Activated CD8-positive, alpha-beta memory T cell treated with anti-CD3 and anti-CD28 coated beads, Interleukin-2, amount 50 U/mL, for 4 hours (primary cell): ENCODE measurements at places on chromosomes 13 and 19.
A peak's percentile ranks its signal among the peaks of the same experiment; 100 is the strongest.

DNA sequence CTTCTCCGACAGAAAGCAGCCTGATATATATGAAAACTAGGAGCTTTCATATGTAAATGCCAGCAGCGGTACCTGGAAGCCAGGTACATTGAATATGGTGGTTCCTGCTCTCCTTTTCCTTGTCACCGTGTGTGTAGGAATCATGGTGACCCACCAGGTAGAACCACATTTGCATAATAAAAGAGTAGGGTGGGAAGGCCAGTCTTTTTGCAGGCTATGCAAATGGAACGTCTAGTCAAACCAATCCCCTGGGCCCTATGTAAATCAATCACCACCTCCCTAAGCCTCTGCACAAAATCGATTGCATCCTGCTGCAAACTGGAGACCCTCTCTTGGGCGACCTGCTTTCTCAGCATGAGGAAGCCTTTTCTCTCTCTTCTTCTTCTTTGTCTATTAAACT, 22.2 kb upstream of the ZNF181 start:
- DNase-seq = no peak

- no peak for DNase-seq
These were observed 3.6 kb downstream of the PGLYRP1 start for GRCh38 chr19:46019270-46019669.

DNA sequence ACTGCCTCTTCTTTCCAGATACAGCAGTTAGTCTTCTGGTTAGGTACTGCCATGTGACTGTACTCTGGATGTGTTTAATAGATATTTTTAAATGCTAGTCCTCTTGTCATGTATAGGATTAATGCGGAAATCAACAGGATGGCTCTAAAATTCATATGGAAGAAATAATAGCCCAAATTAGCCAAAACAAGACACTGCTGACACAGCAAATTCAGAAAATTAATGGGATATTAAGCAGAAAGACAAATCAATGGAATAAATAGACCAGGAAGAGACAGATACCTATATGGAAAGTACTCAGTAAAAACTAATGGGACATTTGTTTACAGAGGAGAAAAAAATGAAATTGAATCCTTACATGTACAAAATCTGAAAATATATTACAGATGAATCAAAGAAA, 679.3 kb upstream of the PCDH20 start:
- DNase-seq = no peak

DNA sequence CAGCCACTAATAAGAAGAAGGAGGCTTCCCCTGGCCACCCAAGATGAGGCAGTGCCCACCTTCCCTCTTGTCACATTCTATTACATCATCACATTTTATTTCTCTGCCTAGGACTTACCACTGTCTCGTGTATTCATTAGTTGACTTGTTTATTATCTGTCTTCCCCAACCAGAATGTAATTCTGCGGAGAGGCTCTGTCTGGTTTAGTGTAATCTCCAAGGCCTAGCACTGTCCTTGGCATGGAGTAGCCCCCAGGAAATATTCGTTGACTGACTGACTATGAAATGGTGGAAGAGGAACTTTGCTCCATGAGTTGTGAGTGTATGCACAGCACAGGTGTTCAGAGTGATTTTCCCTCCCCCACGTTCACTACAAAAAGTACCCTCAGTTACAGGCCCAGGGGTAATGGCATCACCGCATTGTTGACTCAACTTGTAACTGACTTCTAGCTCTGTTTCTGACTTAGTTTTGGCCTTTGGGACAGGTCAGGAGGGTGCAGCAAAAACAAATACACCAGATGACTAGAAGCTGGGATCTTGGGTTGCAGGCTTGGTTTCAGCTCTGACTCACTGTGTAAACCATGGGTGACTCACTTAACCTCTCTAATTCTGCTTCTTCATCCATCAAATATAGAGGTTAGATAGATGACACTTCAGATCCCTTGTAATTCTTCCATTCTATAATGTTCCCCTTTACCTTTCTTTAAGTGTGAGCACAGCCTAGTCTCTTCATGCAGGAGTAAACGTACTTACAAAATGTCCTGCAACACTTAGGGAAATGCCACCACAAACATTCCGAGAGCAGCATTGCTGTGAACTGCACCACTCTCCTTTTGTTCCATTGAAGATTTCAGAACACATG, 229.7 kb downstream of the KCNRG start:
- DNase-seq = peak; percentile 32

DNA sequence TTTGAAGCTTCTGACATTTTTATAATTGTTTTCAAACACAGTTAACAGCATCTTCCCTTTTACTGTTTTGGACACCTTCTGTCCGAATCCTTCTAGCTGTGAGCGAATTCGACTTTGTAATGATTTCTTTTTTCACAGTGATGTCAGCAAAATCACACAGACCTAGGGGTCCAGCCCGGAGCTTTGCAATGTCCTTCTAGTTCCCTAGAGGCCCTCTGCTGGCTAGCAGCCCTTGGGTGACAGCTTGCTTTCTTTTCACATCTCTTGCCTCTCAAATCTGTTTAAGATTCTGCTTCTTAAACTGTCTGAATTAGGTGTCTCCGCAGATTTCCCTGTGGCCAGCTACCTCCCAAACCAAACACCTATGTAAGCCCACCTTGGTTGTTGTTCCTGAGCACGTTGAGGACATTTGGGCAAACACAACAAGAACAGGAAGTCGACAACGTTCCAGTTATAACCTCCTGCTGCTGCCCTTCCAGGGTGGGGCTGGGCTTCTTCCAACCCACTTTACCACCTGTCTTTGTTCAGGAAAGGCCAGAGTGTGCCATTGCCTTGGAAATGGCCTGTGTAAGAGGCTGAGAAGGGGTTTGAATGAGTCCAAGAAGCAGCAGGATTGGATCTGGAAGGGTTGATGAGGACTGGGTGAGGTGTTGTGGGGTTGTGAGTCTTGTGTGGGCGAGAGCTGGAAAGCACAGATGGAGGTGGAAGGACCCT, 123.1 kb downstream of the ATP8A2 start:
- no peak for DNase-seq

GRCh38 chr13:39530916-39531315, 72.1 kb downstream of the LHFPL6 start:
- no peak for DNase-seq

DNA sequence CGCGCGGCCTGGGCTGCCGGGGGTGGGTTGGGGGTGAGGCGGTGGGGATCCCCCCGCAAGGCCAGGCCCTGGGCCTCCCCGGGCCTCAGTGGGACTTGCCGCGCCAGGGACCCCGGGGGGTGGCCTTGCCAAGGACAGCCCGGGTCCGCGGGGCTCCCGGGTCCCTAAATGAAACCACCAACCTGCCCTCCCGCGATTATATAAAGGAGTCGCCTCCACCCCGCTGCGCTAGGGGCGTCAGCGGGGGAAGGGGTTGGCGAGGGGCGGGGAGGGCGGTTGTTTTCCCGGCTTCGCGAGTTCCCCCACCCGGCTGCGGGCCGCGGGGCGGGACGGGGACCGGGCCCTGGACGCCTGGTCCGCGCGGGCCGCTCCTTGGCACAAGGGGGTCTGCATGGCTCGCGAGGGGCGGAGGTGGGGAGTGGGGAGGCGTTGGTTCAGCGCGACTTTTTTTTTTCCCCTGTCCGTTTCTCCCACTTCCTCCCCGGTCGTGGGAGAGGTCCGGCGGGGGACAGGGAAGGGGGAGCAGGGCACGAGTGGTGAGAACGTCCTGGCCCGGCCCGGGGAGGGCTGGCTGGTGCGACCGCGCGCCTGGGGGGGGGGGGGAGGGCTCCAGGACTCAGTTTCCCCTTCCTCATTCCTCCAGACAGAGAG, 822 bp upstream of the ZBTB7A start:
- no peak for DNase-seq

DNA sequence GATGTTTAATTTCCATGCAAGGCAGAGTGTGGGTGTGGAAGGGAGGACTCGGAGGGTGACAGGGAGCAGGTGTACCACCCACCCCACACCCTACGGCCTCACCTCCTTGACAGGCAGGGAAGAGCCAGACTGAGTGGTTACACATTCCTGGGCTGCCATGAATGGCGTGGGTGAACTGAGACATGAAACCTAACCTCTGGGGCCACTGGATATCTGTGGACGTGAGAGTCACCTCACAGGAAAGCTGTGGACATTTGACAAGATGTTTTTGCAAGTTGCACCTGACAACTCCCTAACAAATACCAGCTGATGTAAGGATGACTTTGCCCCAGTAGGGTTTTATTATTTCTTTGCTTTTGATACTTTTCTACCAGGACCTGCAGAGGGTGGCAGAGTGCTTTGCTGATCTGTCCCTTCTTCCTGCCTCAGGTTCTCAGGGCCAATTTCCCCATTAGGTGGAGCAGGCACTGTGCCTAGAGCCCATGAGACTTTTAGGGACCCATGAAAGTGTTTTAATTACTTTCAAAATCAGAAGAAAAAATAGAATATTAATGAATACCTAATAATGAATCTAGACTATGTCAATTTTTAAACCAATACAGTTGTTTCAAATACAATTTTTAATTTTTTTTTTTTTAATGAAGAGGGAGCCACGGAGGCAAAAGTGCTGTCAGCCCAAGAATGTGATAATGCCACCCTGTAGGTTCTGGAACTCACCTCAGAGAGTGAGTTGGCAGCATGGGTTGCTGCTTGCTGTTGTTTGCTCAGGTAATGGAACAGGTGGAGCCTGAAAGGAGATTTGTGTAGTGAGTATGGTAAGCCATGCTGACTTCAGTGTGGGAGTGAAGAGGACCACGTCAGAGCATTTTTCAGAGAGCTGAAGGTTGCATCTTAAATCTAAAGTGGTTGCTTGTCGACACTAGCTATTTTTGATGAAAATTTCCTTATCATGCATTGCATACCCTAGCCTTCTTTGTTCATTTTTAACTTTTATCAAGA, 58.0 kb upstream of the CYSLTR2 start:
- peak; percentile 42 for DNase-seq

GRCh38 chr19:20077791-20078463, at the start of gene ZNF90:
ZNF90 (plus strand) TSS chr19:20078000; CDS start chr19:20078133, 133 bp downstream.
- DNase-seq = peak; percentile 81

- DNase-seq = no peak
These were observed 667 bp upstream of the ZNF790 start for GRCh38 chr19:36838784-36839324.

DNA sequence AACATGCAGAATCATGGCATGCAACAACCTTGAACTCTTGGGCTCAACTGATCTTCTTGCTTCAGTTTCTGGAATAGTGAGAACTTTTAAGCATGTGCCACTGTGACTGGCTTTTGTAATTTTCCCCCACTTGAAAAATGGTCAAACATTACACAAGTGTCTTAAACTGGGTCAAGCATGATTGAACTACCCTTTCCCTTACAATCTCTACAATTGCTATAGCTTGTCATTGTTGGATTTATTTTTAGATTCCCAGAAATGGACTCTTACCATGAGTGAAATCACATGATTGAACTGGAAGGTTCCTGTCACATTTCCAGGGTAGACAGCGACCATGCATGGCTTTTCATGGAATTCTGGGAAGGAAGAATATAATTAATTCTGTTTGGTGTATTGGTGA, 102.2 kb upstream of the TUBA3C start:
- no peak for DNase-seq

DNA sequence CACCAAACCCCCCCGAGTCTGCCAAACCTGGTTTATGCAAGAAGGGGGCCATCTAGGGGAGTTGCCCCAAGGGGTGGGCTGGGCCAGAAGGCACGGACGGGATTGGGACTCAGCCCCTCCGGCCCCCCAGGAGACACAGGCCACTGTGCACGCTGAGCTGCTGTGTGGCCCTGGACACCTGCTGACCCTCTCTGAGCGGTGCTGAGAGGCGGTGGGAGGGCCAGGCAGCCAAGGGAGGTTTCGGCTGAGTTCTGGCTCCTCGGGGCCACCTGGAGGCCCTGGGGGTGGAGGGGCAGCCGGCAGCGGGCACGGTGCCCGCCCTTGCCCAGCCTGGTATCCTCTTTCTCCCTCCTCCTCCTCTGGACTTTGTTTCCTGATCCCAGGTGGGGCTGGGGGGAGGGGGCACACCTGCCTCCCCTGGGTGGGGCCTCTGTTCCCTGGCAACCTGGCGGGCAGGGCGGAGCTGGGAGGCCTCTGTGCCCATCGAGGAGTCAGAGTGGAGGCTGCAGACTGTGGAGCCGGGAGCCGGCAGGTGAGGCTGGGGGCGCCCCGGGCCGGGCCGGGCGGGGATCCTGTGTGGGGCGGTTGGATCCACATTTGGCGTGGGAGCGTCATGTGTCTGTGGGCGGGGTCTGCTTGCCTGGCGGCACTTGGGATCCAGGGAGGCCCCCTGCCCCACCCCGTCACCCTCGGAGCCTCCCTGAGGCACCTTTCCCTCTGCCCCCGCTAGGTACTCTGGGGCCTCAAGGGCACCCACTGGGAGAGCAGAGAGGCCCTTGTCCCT, at the start of gene MISP:
TSS of gene MISP (plus strand) at position 473 of the 784 bp plus-strand sequence. CDS start 5,835 bp downstream, outside the sequence.
- DNase-seq = no peak

GRCh38 chr13:42753697-42754096, 27.7 kb upstream of the FAM216B start:
- no peak for DNase-seq

GRCh38 chr13:40981949-40982348, 37.2 kb downstream of the ELF1 start:
- no peak for DNase-seq
